Liver (tissue), 10 donors: ENCODE measurements at places on chromosomes 4 and X.

GRCh38 chrX:40945361-40945713 lies 139.9 kb upstream of the USP9X start:
- no peak for DNase-seq

- no peak for DNase-seq
Observed at GRCh38 chrX:127490000-127490399, 562.2 kb downstream of the ACTRT1 start.

GRCh38 chr4:183618681-183619080 lies 40.3 kb downstream of the RWDD4 start:
- no peak for DNase-seq

GRCh38 chrX:75051047-75051446 lies 105.0 kb downstream of the ABCB7 start:
- DNase-seq, result no peak

GRCh38 chr4:119750771-119751170 lies 122.2 kb upstream of the PDE5A start:
- DNase-seq, result no peak

DNA sequence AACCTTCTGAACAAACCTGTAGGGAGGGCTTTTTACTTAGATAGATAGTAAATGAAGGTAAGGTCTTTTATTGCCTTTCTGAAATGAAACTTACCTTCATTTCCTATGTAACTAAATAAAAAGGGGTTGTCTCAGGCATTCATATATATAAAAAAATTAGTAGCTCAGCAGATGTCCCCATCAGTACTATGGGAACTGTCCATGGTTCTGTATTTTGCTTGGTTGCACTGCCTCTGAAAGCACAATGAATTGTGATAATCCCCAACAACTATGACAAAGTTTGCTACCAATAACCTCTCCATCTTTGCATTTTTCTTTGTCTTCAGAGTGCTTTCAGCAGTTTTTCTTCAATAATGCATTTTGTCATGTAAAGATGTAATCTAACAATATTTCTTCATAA lies 222.4 kb downstream of the SLIT2 start:
- DNase-seq, result no peak

DNA sequence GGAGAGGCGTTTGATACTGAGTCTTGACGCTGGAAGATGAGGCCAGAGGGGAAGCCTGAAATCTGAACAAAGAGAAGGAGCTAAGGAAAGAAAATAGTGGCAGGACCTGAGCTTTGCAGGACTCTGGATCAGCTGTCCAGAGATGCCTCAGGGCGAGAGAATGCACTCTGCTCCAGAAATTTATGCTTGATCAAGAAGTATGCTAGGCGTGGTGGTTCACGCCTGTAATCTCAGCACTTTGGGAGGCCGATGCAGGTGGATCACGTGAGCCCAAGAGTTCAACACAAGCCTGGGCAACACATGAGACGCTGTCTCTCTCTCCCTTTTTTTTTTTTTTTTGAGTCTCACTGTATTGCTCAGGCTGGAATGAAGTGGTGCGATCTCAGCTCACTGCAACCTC lies 1.9 kb downstream of the TRIM75 start:
- no peak for DNase-seq

DNA sequence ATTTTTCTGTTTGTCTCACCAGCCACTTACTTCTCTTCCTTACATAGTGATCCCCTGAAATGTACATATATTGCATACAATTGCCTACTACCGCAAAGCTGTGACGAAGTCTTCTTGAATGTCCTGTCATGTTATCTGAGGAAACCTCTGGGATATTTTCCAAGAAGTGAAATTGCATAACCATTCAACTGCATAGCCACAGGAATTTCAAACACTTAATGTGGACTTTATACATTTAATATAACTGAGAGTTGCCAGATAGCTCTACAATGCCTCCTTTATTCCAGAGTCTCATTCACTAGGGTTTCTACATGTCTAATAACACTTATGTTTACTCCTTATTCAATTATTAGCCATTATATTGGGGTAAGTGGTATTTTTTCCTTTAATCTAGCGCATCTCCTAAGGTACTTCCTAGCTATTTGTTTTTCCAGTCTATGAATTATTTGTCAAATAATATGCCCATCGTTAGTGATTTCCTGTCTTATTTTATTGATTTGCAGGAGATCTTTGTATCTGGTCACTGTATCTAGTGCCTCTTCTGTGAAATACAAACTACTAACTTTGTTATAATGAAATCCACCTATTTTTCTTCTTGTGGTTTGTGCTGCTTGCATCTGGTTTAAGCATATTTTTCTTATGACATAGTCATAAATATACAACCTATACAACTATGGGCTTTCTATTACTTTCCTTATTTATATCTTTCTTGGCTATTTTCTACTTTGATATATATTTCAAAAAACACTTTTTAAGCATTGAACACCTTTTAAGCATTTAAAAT lies 69.2 kb upstream of the GRID2 start:
- no peak for DNase-seq

GRCh38 chrX:30228526-30228925 lies 1.9 kb upstream of the MAGEB3 start:
- DNase-seq, result no peak

DNA sequence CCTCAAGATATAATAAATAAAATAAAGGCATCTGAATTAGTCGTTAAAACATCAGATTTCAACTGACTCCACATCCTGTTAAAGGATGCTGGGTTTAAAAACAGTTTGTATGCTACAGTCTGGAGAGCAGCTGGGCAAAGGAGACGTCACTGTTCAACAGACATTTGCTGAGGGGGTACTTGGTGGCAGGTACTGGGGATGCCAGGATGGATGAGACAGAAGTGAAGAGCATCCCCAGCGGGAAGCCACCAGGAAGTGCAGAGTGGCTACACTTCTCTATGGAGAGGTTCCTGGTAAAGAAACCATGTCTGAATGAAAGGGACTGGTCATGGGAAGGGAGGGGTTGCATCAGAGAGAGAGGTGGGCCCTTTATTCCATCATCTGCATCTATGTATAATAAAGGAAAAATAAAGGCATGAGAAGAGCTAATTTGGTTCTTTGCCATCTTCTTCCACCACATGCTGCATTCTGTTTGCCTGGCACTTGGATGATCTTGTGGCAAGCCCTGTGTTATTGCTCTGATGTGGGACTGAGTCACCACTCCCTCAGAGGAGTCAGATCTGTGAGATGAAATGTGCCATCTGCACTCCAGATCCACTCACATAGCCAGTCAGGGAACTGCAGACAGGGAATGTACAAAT lies 145.0 kb downstream of the SOWAHB start:
- DNase-seq, result no peak

GRCh38 chr4:41157009-41157408 lies 57.3 kb downstream of the APBB2 start:
- no peak for DNase-seq

DNA sequence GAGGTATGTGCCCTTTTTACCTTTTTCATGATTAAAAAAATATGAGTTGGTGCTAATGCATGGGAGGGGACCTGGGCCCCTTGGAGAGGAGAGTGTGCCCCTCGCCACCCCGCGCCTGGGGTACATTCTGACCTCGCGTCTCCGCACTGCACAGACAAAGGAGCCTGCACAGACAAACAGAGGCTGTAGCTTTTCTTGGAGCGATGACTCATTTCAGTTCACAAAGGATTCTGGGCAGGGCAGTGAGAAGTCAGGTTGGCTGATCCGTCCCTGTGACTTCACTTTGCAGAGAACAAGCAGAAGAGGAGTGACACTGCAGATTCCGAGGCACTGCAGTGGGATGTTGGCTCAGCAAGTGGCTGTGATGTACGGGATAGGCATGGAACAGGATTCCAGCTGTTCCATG lies 82.9 kb downstream of the STOX2 start:
- no peak for DNase-seq

DNA sequence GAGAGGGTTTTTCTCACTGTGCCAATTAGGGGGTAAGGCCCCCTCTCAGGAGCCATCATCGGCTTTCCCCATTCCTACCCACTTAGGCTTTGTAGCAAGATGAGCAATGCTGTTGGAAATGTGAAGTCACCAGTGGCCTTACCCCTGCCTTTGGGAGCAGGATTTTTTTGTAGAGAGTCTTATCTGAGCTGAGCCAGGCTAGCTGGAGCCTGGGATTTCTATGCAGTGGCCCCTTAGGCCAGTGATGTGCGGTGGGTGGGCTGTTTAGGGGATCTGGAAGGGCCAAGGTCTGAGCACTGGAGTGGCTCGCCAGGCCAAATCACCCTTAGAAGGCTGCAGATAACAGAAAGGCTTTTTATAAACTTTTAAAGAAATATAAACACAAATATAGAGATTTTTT lies 4.2 kb downstream of the CXorf65 start:
- DNase-seq, result no peak

- no peak for DNase-seq
Observed at GRCh38 chr4:91025241-91026148, 898.3 kb downstream of the CCSER1 start.

- DNase-seq, result no peak
Observed at GRCh38 chr4:183986971-183987946, 82.2 kb downstream of the STOX2 start.

DNA sequence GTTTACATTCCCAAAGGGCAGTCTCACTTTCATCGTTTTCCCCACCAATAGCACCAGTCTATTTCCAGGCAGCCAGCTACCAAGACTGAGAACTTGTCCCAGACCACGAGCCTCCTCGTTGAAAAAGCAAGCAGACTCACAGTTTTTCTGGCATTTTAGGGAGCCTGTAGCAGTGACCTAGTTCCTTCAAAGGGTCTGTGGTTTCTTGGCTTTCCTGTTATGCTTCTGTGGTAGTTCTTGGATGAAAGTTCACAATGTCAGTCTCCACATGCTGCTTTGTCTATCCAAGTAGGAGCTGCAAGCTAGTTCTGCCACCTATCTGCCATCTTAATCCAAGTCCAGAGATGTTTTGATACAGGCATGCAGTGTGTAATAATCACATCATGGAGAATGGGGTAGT lies 151.6 kb upstream of the ZC4H2 start:
- DNase-seq, result no peak

- DNase-seq, result no peak
Observed at GRCh38 chr4:102400898-102401297, 55.6 kb upstream of the SLC39A8 start.

GRCh38 chr4:159060161-159060560 lies 42.7 kb upstream of the RAPGEF2 start:
- no peak for DNase-seq

DNA sequence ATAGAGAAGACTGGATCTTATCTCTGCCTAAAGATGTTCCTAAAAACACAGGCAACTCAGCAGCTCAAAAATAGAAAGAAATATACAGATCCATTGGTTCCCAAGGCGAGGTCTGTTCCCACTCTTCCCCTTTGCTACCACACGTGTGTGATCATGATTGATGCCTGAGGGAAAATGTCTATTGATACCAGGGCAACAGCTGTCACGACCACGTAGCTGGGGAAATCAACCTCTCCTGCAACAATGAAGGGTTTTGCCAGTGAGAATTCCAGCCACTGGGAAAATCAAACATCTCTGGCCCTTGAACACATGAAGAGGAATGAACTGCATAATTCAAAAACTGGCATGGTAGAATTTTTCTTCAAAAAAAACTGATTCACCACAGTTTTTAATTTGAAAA lies 131.0 kb upstream of the MAP3K15 start:
- no peak for DNase-seq

DNA sequence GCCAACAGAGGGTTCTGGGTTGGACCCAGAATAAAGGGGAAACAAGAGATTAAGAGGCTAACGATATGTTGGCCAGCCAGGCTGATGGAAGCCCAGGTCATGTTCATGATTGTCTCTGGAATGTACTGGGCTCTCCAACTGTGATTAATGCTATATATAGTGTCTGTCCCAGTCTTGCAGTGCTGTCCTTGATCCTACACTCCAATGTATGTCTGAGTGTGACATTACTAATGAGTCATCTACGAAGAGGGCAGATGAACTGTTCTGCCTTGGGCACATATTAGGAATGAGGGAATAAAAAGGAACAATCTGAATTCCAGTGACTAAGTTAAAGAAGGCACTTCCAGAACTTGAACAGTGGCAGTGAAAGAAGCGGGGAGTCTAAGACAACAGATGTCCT lies 142.1 kb downstream of the PDGFRA start:
- DNase-seq, result no peak

DNA sequence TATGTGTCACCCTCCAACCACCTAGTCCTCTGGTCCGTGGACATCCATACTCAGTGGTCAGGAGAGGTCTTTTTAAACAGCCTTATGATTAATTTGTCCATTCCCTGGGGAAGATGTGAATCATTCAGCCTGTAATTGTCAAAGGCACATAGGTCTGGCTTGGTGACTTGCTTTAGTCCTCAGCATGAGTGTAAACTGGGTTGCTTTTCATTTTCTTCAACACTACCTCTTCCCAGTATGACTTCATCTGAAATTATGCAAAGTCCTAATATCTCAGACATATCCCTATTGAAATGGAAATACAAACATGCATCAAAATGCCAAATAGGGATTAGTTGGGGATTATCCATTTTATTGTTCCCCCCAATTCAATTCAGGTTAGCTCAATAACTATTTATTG lies 208.3 kb upstream of the AMOT start:
- DNase-seq, result no peak

- DNase-seq, result no peak
Observed at GRCh38 chr4:47705326-47705981, 132.4 kb downstream of the CORIN start.

- no peak for DNase-seq
Observed at GRCh38 chr4:183383606-183384005, 60.8 kb upstream of the CDKN2AIP start.

- DNase-seq, result no peak
Observed at GRCh38 chrX:43666311-43666912, 10.3 kb downstream of the MAOA start.

DNA sequence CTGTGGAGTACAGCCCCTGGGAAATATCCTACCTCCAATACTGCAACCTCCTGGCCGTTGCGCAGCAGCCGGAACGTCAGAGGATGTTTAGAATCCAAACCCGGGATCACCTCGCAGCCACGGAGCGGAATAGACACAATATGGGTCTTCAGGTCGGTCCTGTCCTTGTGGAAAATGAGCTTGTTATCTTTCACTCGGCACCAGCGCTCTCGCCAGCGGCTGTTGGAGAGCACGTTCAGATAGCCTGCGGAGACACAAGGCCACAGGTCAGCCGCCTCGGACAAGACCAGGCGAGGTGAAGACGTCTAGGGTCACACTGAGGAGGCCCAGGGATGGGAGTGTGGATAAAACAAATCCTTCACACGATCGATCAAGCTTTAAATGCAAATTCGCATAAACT lies 139.3 kb downstream of the AFAP1 start:
- DNase-seq, result no peak

DNA sequence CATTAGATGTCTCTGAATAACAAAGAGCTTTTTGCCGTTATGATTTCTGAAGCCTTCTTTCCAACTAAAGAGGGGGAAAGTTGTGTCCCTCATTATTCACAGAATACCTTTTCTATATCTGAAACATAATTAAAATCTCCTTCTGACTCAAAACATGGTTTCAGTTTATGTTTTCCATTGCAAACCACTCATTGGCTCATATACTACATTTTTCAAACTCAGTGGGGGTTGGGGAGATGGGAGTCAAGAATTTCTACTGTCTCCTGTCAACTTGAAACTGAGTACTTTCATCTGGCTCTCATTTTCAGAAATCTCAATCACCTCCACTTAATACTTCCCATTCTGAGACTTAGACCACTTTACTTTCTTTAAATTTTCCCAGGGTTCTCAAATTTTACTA lies 1839.5 kb upstream of the PCDH10 start:
- no peak for DNase-seq
